ENCODE measurements at places on chromosomes 12 and 14. TPM values are rescaled to one million over a fixed set of nuclear protein-coding genes. Genes with fewer than 3 reads are reported as not detected.

Gene PTPN21
- 37.8 TPM for total RNA-seq

Gene TOMM20L
- not detected for total RNA-seq

Gene BEGAIN
- 0.79 TPM for total RNA-seq

Gene TC2N
- total RNA-seq: 9.2 TPM

Gene POTEG
- total RNA-seq: not detected

Gene GPRC5A
- 1.9 TPM for total RNA-seq

Gene CLEC4C
- not detected for total RNA-seq

Gene HCAR2
- 0.17 TPM for total RNA-seq

Gene MIPOL1
- 6.5 TPM for total RNA-seq

Gene KICS2
- 2.7 TPM for total RNA-seq

Gene NAP1L1
- 316 TPM for total RNA-seq

Gene TMEM179
- not detected for total RNA-seq

Gene BAZ1A
- 4.9 TPM for total RNA-seq

Gene KRT73
- not detected for total RNA-seq

Gene PLEKHD1
- total RNA-seq: 0.37 TPM

Gene ZFHX2
- total RNA-seq: 1.0 TPM

Gene HOXC5
- not detected for total RNA-seq

Gene TRIM9
- total RNA-seq: 0.42 TPM

Gene LRTM2
- not detected for total RNA-seq

Gene SRRM4
- 0.42 TPM for total RNA-seq

Gene ETV6
- 14.7 TPM for total RNA-seq

Gene ANKRD33
- total RNA-seq: not detected

Gene RHEBL1
- 0.32 TPM for total RNA-seq

Gene REM2
- total RNA-seq: not detected

Gene KDM5A
- 27.3 TPM for total RNA-seq

Gene PTPRR
- 0.55 TPM for total RNA-seq

Gene DBX2
- total RNA-seq: 0.07 TPM

Gene WNT1
- total RNA-seq: not detected

Gene PLXNC1
- 4.4 TPM for total RNA-seq

Gene SERPINA3
- total RNA-seq: 63.5 TPM

Gene CLEC9A
- not detected for total RNA-seq

Gene GPR137C
- 0.47 TPM for total RNA-seq

Gene CPSF6
- total RNA-seq: 30.9 TPM

Gene SPSB2
- total RNA-seq: 2.2 TPM

Gene ANKS1B
- 2.5 TPM for total RNA-seq

Gene STXBP6
- 43.5 TPM for total RNA-seq

Gene CFAP73
- total RNA-seq: not detected

Gene CABP1
- 8.0 TPM for total RNA-seq

Gene NUAK1
- total RNA-seq: 38.8 TPM

All from left ventricle myocardium superior (tissue), 1 donor.